ENCODE measurements at places on chromosomes 7 and 10. TPM values are rescaled to one million over a fixed set of nuclear protein-coding genes. Genes with fewer than 3 reads are reported as not detected.

The CLDN3 gene
- 14.2 TPM for total RNA-seq

The NYAP1 gene
- 1.2 TPM for total RNA-seq

The TUBAL3 gene
- not detected for total RNA-seq

The PANK1 gene
- total RNA-seq, result 38.0 TPM

The ZKSCAN5 gene
- total RNA-seq, result 23.3 TPM

The EVX1 gene
- not detected for total RNA-seq

The CALCR gene
- not detected for total RNA-seq
